GM23338 (cell line): ENCODE measurements at places on chromosomes 1 and 21.

DNA sequence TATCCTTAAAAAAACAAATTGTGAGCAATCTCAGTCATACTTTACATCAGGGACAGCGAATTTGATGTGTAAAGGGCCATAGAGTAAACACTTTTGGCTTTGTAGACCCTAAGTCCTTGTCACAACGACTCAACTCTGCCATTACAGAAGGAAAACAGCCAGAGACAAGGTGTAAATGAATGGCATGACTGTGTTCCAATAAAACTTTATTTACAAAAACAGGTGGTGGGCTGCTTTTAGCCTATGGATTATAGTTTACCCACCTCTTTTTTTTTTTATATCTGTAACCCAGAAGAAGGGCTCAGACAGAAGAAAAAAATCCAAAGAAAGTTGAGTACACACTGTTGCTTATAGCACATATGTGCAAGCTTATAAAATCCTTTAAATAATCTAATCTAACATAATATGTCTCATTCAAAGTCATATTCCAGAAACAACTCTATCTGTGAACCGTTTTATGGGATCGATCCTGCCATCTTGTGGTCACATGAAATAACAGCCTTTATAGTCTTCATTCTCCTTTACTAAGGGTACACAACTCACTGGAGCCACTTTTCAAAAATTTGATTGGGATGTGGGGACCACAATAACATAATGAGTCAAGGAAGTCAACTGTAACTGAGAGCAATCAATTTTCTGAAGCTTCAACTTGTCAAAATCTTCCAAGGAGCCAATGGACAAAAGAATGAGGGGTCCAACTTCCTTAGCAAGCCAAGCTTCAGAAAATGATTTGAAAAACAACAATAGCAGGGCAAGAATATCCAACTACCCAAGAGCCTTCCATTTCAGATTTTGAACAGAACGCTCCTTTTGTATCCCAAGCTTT is 142.2 kb upstream of the KRTAP19-8 start:
- no peaks in the 10 kb centered on the region for H3K27me3 ChIP-seq
- H3K4me1 ChIP-seq: peaks cover 6% of the 10 kb centered on the region; the same call in 1 of the 2 replicates
- no peak overlapping the region for H3K4me3 ChIP-seq
- H3K36me3 ChIP-seq: no peaks in the 10 kb centered on the region
- peak; percentile 69 for DNase-seq
- no peak overlapping the region for H3K27ac ChIP-seq

- no peaks in the 10 kb centered on the region for H3K4me1 ChIP-seq
- H3K4me3 ChIP-seq: no peak overlapping the region
- no peaks in the 10 kb centered on the region for H3K36me3 ChIP-seq
- no peak overlapping the region for H3K27ac ChIP-seq
- H3K27me3 ChIP-seq: no peaks in the 10 kb centered on the region
These were observed 4.7 kb downstream of the TIE1 start for GRCh38 chr1:43305461-43305860.

DNA sequence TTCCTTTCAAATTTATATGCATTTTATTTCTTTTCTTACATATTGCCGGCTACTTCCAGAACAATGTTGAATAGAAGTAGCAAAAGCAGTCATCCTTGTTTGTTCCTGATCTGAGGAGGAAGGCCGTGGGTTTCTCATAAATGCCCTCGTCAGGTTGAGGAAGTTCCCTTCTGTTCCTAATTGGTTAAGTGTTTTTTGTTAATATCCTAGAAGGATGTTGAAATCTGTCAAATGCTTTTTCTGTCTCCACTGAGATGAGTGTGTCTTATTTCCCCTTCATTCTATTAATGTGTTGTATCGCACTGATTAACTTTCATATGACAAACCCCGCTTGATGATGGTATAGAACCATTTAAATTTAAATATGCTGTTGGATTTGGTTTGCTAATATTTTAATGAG is 15.4 kb downstream of the TTLL10 start:
- DNase-seq: no peak
- no peaks in the 10 kb centered on the region for H3K4me1 ChIP-seq
- no peaks in the 10 kb centered on the region for H3K27me3 ChIP-seq
- H3K4me3 ChIP-seq: no peak overlapping the region

GRCh38 chr21:45448810-45449657 is 44.1 kb downstream of the COL18A1 start:
- H3K4me3 ChIP-seq: no peak overlapping the region
- 0 out of 2 replicates have a peak, but pooled peaks cover 4% of the 10 kb centered on the region for H3K36me3 ChIP-seq
- H3K27ac ChIP-seq: no peak overlapping the region
- DNase-seq: no peak
- H3K4me1 ChIP-seq: no peaks in the 10 kb centered on the region

- H3K27me3 ChIP-seq: no peaks in the 10 kb centered on the region
- no peak overlapping the region for H3K4me3 ChIP-seq
- DNase-seq: no peak
- H3K4me1 ChIP-seq: no peaks in the 10 kb centered on the region
These were observed 88.8 kb downstream of the ST3GAL3 start for GRCh38 chr1:43796111-43796581.

DNA sequence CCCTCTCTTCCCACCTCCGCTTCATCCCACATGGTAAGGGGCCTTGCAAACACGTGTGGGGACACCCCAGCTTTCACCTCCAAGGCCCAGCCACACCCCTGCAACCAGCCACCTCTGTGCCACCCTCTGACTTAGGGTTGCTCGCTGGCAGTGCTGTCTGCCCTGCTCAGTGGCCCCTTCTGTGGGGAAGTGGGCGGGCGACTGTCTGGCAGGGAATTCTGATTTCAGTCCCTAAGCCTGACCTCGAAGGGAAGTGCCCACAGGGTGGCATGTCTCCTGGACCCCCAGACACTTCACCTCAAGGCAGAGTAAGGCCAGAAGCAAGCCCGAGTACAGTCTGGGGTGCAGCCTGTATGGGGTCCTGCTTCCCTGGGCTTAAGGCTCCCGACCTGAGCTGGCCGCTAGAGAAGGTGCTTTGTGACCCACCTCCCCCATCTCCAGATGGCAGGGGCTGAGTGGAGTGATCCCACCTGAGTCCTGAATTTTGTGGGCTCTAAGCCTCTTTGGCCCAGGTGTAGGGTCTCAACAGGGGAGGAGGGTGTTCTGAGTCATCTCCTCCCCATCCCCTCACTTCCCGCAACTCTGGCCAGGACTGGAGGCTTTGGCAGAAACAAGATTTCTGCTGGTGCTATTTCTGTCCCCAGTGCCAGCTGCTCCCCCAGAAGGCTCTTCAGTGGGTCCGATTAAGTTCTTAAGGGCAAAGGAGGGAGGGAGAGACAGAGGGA is 7.0 kb downstream of the RD3 start:
- no peaks in the 10 kb centered on the region for H3K4me1 ChIP-seq
- H3K27ac ChIP-seq: no peak overlapping the region
- DNase-seq: no peak
- H3K4me3 ChIP-seq: no peak overlapping the region
- H3K36me3 ChIP-seq: no peaks in the 10 kb centered on the region
- no peaks in the 10 kb centered on the region for H3K27me3 ChIP-seq

GRCh38 chr1:11380500-11380899 is 98.5 kb upstream of the DISP3 start:
- no peaks in the 10 kb centered on the region for H3K27me3 ChIP-seq
- peaks cover 11% of the 10 kb centered on the region for H3K4me1 ChIP-seq
- no peak overlapping the region for H3K4me3 ChIP-seq
- no peak overlapping the region for H3K27ac ChIP-seq
- DNase-seq: no peak

GRCh38 chr1:92461364-92462097 is 25.2 kb downstream of the GFI1 start:
- no peaks in the 10 kb centered on the region for H3K27me3 ChIP-seq
- no peak overlapping the region for H3K4me3 ChIP-seq
- no peak for DNase-seq
- H3K27ac ChIP-seq: no peak overlapping the region

DNA sequence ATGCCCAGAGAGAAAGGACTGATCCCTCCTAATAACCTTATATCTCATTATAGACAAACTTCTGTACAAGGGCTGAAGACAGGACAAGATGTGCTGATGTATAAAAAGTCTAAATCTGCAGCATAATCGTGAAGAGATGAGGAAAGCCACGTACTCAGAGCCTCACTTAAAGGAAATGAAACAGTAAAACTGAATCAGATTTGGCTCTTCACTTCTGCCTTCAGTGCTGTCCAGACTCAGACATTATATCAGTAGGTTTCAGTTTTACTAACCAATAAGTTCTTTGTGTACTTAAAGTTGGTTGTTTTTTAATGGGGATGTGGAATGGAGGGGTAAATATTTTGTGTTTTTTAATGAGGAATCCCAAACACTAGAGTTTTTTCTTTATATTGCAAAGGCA is 45.3 kb upstream of the RGS1 start:
- no peak for DNase-seq
- peaks cover 4% of the 10 kb centered on the region; the same call in 1 of the 2 replicates for H3K4me1 ChIP-seq
- H3K36me3 ChIP-seq: no peaks in the 10 kb centered on the region

DNA sequence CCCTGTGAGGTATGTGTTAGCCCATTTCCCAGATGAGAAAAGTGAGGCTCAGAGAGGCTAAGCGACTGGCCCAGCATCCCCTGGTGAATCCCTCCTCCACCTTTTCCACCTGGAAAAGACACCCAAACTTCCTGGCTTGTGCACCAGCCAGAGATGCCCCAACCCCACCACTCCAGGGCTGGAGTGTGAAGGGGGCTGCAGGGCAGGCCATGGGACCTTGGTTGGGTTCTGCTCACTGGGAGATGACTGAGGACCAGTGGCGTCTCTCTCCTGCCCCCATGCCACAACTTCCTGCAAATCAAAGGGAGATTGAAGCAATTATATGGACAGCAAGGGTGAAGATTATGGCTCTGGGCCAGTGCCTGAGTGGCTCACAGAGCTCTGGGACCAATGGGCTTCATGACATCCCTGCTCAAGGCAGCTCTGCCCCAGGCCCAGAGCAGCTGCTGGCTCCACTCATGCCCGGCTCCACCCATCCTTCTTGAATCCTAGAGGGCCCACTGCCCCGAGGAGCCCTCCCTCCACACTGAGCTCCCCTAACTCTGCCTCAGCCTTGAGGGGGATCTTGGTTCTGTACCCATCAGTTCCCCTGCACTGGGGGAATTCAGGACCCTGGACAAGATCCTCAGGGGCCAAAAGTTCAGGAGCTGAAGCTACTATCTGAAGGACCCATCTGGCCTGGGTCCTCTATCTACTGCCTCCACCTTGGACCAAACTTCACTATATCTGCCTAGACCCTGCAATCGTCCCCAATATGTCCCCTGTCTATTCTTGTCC is 416.9 kb downstream of the PTPRU start:
- H3K27ac ChIP-seq: no peak overlapping the region
- no peaks in the 10 kb centered on the region for H3K4me1 ChIP-seq
- DNase-seq: no peak
- no peaks in the 10 kb centered on the region for H3K36me3 ChIP-seq
- H3K27me3 ChIP-seq: no peaks in the 10 kb centered on the region
- no peak overlapping the region for H3K4me3 ChIP-seq

GRCh38 chr21:24716281-24716918 is 890.9 kb downstream of the MRPL39 start:
- no peak overlapping the region for H3K27ac ChIP-seq
- H3K36me3 ChIP-seq: no peaks in the 10 kb centered on the region
- H3K4me3 ChIP-seq: no peak overlapping the region
- DNase-seq: no peak

GRCh38 chr1:239635276-239635675 is 248.9 kb downstream of the CHRM3 start:
- peaks cover 16% of the 10 kb centered on the region for H3K4me1 ChIP-seq
- H3K27ac ChIP-seq: no peak overlapping the region
- no peak for DNase-seq
- no peak overlapping the region for H3K4me3 ChIP-seq
- H3K27me3 ChIP-seq: no peaks in the 10 kb centered on the region

GRCh38 chr1:22978299-22978698 is 5.6 kb upstream of the LACTBL1 start:
- DNase-seq: no peak
- no peaks in the 10 kb centered on the region for H3K4me1 ChIP-seq
- H3K27me3 ChIP-seq: no peaks in the 10 kb centered on the region
- H3K36me3 ChIP-seq: no peaks in the 10 kb centered on the region
- H3K4me3 ChIP-seq: no peak overlapping the region
- H3K27ac ChIP-seq: no peak overlapping the region

GRCh38 chr1:207079706-207080241 is 8.9 kb upstream of the C4BPB start:
- H3K4me3 ChIP-seq: no peak overlapping the region
- H3K36me3 ChIP-seq: no peaks in the 10 kb centered on the region
- H3K4me1 ChIP-seq: peaks cover 3% of the 10 kb centered on the region; the same call in 1 of the 2 replicates
- no peaks in the 10 kb centered on the region for H3K27me3 ChIP-seq

GRCh38 chr1:46983830-46984586 is 39.5 kb upstream of the CYP4X1 start:
- H3K36me3 ChIP-seq: no peaks in the 10 kb centered on the region
- H3K27ac ChIP-seq: no peak overlapping the region
- H3K27me3 ChIP-seq: no peaks in the 10 kb centered on the region
- DNase-seq: peak; percentile 41
- H3K4me3 ChIP-seq: peak overlapping the region; percentile 25; the same call in 1 of the 2 replicates

GRCh38 chr1:109501644-109502363 is 7.7 kb downstream of the AMIGO1 start:
- peaks cover 16% of the 10 kb centered on the region for H3K4me1 ChIP-seq
- no peak overlapping the region for H3K4me3 ChIP-seq
- no peaks in the 10 kb centered on the region for H3K27me3 ChIP-seq
- H3K36me3 ChIP-seq: no peaks in the 10 kb centered on the region

DNA sequence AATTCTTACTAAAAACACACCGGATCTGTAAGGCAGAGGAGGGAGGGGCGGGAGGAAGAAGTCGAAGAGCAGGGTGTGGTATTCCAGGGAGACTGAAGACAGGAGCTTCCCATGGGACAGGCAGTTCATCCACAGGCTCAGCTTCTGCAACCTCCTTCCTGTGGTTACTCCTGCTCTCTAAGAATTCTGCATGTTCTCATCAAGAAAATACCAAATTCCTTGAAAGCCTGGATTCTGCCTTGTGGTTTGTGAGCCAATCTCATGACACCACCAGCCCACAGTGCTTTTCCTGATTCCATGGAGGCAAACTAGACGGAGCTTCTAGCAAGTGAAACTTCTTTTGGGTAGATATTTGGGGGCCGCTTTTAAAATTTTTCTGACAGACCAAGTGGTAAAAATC is 1.1 kb upstream of the ST6GALNAC3 start:
- 0 out of 2 replicates have a peak, but pooled peaks cover 7% of the 10 kb centered on the region for H3K27me3 ChIP-seq
- DNase-seq: peak; percentile 44
- H3K4me1 ChIP-seq: peaks cover 15% of the 10 kb centered on the region

DNA sequence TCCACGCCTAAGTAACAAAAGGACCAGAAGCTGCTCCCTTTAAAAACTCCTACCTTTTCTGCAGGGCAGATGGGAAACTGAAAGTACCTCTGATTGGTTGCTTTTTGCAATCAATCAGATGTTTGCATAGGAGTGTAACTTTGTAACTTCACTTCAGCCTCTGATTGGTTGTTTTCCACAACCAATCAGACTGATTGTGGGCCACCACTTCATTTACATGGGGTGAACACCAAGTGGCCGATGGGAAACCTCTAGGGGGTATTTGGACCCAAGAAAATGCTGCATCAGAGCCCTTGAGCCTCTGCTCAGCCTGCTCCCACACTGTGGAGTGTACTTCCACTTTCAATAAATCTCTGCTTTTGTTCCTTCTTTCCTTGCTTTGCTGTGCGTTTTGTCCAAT is 32.8 kb upstream of the CD1D start:
- H3K4me3 ChIP-seq: no peak overlapping the region
- H3K27ac ChIP-seq: no peak overlapping the region
- no peak for DNase-seq
- H3K36me3 ChIP-seq: no peaks in the 10 kb centered on the region
